ENCODE measurements at places on chromosomes 12 and 14.

GRCh38 chr12:58656254-58657009, 263.9 kb downstream of the LRIG3 start:
- DNase-seq = no peak

GRCh38 chr12:104478396-104479122, 21.8 kb downstream of the CHST11 start:
- DNase-seq = no peak

GRCh38 chr14:36818246-36818645, 156.6 kb downstream of the PAX9 start:
- no peak for DNase-seq

- DNase-seq = peak; percentile 96
Measured at GRCh38 chr12:12819752-12820311, 6.7 kb downstream of the DDX47 start.

DNA sequence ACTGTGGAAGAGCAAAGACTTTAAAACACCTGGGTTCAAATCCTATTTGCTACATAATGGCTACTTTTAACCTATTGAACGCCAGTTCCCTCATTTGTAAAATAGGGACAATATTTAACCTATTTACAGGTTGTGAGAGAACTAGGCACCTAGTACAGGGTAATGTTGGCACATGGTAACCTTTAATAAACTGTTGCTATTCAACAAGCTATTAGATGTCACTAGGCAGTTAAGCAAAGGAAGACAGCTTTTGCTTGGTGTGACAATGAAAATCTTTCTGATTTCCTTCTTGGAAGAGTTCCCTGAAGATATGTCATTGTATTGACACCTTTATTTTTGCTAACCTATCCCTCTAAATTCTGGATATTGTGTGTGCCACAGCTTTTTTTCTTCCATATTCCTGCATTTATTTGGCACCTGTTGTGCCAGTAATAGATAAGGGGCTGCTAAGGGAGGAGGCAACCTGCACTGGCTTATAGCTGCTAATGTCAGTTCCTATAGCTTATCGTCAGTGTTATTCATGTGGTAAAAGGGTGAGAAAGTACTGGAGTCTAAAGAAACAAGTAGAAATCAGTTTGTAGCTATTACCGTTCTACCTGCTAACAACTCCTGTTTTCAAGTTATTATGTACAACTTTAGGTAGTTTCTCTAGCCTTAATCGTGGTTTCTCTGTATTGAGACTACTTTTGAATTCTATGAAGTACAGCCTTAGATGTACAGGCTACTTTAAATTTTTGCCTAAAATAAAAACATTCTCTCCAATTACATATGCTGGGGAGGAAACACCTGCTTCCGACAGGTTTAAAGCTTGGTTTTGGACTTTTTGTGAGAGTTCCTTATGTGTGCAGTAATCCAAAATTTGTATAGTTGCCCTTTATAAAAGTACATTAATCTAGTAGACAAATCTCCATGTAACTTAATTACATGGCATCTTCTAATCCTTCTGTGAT, 24.3 kb downstream of the HIF1A start:
- no peak for DNase-seq

GRCh38 chr14:74647061-74647677, 35.1 kb upstream of the LTBP2 start:
- no peak for DNase-seq

GRCh38 chr12:70383484-70383883, 17.4 kb downstream of the KCNMB4 start:
- DNase-seq = peak; percentile 19
